Osteocyte (in vitro differentiated cells): ENCODE measurements at places on chromosomes 5 and 9. TPM values are rescaled to one million over a fixed set of nuclear protein-coding genes. Genes with fewer than 3 reads are reported as not detected.

DNA sequence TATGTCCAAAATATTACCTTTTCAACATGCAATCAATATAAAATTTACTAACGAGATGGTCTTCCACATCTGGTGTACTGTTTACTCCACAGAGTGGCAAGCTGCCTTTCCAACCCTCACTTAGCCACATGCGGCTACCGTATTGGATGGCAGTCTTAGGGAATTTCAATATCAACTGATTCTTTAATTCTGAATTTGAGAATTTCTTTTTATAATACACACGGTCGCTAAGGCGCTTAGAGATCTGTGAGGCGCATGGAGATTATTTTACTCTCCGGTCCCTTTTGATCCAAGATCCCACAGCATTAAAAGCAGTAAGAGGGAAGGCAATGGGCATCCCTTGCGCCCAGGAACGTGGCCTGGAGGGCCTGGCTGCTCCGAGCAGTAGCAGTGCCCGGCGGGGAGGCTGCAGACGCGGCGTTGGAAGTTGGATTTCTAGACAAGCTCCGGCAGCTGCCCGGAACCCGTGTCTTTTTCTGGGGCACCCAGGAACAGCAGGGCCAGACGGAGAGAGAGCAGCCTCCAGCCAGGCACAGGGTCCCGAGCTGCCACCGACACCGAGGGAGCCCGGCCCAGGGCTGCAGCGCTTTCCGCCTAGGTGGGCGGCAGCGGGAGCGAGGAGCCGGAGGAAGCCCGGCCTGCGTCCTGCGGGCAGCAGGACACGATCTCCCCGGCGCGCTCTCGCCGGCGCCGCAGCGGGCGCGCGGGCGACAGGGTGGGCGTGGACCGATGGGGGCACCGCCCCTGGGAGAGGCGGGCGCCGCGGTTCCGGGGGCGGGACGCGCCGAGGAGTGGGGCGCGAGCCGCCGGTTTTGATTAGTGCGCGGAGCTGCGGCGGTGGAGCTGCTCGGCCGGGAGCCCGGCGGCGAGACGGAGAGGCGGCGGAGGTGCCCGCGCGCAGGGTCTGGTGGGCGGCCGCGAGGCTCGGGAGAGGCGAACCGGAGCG, at the start of gene UGCG:
Gene UGCG (plus strand): TSS at position 819 of the 946 bp plus-strand sequence. CDS start 402 bp downstream, outside the sequence.
- H3K27ac ChIP-seq: peak within 1 kb of the TSS; percentile 93
- peak; percentile 97 for DNase-seq
- H3K4me3 ChIP-seq: peak within 1 kb of the TSS; percentile 87
- no peaks in the 10 kb centered on the region for H3K36me3 ChIP-seq
- peaks cover 19% of the 10 kb centered on the region for H3K4me1 ChIP-seq
- H3K27me3 ChIP-seq: no peaks in the 10 kb centered on the region

SPATA31C1 gene
- not detected in 2 replicates for total RNA-seq

GRCh38 chr5:157713830-157714595, 17.2 kb upstream of the THG1L start:
- H3K4me1 ChIP-seq: peaks cover 34% of the 10 kb centered on the region
- DNase-seq: no peak
- H3K27ac ChIP-seq: no peak overlapping the region
- no peaks in the 10 kb centered on the region for H3K36me3 ChIP-seq

DNA sequence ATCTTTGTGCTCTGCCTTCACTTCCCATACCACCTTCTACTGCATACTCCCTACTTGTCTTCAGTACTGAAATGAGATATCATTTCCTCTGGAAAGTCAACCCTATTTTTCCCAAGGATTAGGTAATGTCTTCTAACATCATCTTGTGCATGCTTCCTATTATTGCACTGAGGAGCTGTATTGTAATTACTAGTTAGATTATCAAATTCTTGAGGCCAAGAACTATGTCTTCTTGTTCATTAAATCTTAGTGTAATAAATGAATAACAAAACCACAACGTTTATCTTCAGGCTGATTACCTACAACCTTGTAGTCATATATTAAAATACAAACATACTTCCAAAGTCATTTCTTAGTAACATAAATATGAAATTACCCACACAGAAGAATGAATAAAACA, 87.9 kb upstream of the POU5F2 start:
- H3K27me3 ChIP-seq: no peaks in the 10 kb centered on the region
- no peak for DNase-seq
- H3K4me1 ChIP-seq: peaks cover 4% of the 10 kb centered on the region
- no peak overlapping the region for H3K4me3 ChIP-seq
- H3K36me3 ChIP-seq: peaks cover 11% of the 10 kb centered on the region
- no peak overlapping the region for H3K27ac ChIP-seq

SCGB3A2 gene
- not detected in 2 replicates for total RNA-seq

DNA sequence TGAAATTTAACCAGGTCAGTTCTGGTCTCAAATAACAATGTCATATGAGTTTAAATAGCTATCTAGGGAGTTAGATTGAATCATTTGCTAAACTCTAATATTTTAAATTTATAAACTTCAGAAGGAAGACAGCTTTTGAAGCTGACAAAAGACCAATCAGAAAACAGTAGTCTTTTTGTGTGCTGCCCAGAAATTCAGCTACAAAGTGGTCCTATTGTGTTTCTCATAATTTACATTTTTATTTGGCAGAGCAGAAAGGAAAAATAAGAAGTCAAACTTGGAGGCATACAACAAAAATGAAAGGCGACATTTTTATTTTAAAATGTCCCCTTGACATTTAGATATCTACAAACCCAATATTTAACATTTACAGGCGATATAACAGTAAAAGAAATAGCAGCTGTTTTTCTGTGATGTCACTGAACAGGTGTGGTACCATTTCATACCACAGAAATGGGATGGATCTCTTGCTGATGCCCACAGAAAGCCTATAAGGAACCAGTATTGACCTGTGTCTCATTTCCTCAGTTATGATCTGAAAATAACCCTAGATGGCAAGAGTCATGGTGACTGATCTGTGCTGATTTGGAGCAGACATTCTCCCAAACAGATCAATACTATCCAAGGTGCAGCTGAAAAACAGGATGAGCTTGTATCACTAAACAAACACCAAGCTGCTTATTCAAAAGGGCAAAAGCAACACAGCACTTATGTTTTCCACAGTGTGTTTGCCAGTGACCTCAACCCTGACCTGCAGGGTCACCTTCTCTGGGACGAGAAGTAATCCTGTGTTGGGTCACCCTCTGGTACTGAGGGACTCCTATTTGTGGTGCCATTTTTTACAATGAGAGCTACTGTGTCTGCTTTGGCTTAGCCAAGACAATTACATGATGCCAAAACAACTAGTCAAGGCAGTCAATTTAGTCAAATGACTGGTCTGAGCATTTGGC, 3.6 kb upstream of the FST start:
- DNase-seq: no peak
- peaks cover 18% of the 10 kb centered on the region for H3K4me1 ChIP-seq
- H3K36me3 ChIP-seq: no peaks in the 10 kb centered on the region
- no peak overlapping the region for H3K4me3 ChIP-seq

- no peak for DNase-seq
- no peak overlapping the region for H3K27ac ChIP-seq
- no peaks in the 10 kb centered on the region for H3K36me3 ChIP-seq
- H3K4me1 ChIP-seq: no peaks in the 10 kb centered on the region
- peaks cover 2% of the 10 kb centered on the region for H3K27me3 ChIP-seq
- H3K4me3 ChIP-seq: no peak overlapping the region
These were observed 8.7 kb upstream of the GDA start for GRCh38 chr9:72140586-72140985.

DNA sequence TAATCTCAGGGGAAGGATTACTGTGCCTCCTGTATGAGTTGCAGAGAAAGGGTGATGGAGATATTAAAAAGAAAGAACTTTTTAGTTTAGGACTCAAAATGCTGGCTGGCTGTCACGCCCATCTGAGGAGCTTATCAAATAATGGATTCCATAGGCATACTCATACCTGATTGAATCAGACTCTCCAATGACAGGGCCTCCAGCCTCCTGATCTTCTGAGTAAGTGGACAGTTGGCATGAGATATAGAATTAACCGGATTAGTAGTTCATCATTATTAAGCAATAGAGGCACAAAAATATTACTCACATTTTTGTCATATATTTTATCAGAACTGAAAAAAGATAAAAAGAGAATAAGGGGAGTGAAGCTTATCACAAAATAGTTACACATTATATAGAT, 157.0 kb upstream of the RASA1 start:
- H3K27ac ChIP-seq: no peak overlapping the region
- DNase-seq: no peak
- H3K36me3 ChIP-seq: no peaks in the 10 kb centered on the region
- no peak overlapping the region for H3K4me3 ChIP-seq
- H3K4me1 ChIP-seq: peaks cover 16% of the 10 kb centered on the region
- no peaks in the 10 kb centered on the region for H3K27me3 ChIP-seq

- no peaks in the 10 kb centered on the region for H3K27me3 ChIP-seq
- no peak for DNase-seq
- no peak overlapping the region for H3K4me3 ChIP-seq
- H3K4me1 ChIP-seq: no peaks in the 10 kb centered on the region
These were observed 134.2 kb upstream of the RASGRF2 start for GRCh38 chr5:80825786-80826460.

DNA sequence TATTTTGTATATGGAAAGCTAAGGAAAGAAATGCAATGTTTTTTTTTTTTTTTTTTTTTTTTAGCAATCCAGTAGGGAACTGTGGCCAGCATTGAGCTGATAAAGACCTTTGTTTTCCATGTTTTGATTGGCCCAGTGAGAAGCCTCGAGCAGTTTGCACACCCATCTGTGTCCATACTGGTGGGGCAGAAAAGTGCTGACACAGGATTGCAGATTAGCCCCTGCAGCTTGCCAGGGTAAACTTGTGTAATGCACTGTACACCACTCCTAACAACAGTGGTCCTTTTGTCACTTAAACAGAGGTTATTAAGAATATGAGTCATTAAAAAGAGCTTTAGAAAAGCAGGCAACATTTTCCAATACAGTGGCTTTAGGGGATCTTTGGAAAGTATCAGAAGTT, 132.8 kb upstream of the CDKN2B start:
- peaks cover 3% of the 10 kb centered on the region for H3K36me3 ChIP-seq
- H3K4me3 ChIP-seq: no peak overlapping the region
- H3K27me3 ChIP-seq: peaks cover 4% of the 10 kb centered on the region
- peak overlapping the region; percentile 24 for H3K27ac ChIP-seq

DNA sequence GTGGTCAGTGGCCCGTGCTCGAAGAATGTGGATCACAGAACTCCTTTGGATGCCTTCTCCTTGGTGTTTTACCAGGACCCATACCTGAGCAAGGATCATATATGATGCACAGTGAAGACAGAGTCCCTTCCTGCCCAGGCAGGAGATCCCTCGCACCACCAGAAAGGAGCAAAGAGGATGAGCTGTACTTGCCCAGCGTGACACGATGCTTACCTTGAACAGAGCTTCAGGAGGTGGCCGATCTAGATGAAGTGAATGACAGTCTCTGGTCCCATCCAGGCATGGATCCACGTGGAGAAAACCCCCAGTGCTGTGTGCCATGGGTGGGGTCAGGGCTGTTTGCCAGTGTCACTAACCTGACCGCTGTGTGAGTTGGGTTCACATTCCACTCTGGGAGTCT, 455.4 kb downstream of the GADD45G start:
- H3K27ac ChIP-seq: no peak overlapping the region
- no peaks in the 10 kb centered on the region for H3K36me3 ChIP-seq
- no peaks in the 10 kb centered on the region for H3K27me3 ChIP-seq
- no peak overlapping the region for H3K4me3 ChIP-seq

DNA sequence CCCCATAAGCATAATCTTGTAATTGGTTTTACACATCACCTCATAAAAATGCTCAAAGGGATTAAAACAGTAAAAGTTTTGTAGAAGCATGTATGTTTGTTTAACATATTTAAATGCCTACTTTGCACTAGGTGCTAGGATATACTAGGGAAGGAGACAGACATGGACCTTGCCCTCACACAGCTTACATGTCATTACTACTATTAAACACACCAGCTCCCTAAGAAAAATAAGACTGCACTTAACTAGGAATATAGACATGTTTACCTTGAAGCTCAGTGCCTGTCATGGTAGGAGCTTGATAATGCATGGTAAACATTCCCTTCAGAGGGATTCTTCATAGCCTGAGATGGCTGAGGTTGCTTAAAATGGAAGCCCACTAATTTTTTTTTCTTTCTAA, 6.2 kb downstream of the SHLD3 start:
- peaks cover 18% of the 10 kb centered on the region for H3K36me3 ChIP-seq
- no peaks in the 10 kb centered on the region for H3K27me3 ChIP-seq
- no peak for DNase-seq
- H3K27ac ChIP-seq: no peak overlapping the region
- no peak overlapping the region for H3K4me3 ChIP-seq

DND1 gene
- 1.6 and 1.9 TPM in 2 replicates for total RNA-seq

RAPGEF6 gene
- total RNA-seq: 14.9 and 18.9 TPM in 2 replicates

GRCh38 chr5:11563822-11564221, 340.4 kb downstream of the CTNND2 start:
- no peaks in the 10 kb centered on the region for H3K4me1 ChIP-seq
- H3K27ac ChIP-seq: no peak overlapping the region
- no peaks in the 10 kb centered on the region for H3K36me3 ChIP-seq
- H3K27me3 ChIP-seq: no peaks in the 10 kb centered on the region
- no peak overlapping the region for H3K4me3 ChIP-seq

DNA sequence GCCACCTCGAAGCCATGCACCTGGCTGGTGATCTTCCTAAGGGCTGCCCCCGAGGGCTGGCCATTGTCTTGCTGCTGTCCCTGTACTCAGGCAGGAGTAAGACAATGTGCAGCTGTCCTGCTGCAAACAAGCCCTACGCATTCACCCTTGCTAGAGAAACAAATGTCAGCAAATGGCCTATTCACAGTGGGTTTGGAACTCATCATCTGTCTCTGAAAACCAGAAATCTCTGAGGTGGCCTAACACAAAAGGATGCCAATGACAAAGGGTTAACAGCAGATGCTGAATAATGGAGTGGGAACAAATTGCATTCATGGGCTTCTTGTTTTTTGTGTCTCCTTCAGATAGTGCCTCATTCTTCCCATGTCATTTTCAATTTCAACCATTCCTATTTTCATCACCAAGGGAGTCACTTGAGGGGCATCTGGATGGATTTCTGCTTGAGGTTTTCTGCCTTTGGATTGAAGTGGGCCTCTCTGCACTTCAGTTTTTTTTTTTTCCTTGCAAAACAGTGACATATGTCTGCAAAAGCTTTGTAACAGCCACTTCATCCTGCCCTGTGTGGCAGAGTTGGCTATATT, 261.6 kb upstream of the VLDLR start:
- peaks cover 9% of the 10 kb centered on the region for H3K27me3 ChIP-seq
- H3K36me3 ChIP-seq: no peaks in the 10 kb centered on the region
- no peak overlapping the region for H3K27ac ChIP-seq
- H3K4me3 ChIP-seq: no peak overlapping the region
- no peak for DNase-seq
- peaks cover 6% of the 10 kb centered on the region for H3K4me1 ChIP-seq
